Hindlimb muscle (tissue), 1 donor: ENCODE measurements at places on chromosomes 7 and 10. TPM values are rescaled to one million over a fixed set of nuclear protein-coding genes. Genes with fewer than 3 reads are reported as not detected.

DNA sequence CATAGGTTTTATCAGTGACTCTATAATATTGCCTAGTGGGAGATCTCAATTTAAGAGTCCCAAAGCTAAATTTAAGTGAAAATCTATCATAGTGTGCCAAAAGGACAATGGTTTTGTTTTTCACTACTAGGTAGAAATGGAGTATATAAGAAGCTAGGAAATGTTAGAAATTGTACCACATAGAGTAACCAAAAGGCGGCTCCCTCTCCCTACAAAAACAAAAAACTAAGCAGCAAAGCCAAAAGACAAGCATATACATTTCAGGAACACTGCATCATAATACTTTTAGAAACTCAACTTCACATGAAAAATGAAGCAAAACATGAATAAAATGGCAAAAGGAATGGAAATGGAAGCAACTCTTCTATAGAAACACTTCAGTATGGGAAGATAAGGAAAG lies 271.6 kb downstream of the CACNA2D1 start:
- no peak for DNase-seq

DNA sequence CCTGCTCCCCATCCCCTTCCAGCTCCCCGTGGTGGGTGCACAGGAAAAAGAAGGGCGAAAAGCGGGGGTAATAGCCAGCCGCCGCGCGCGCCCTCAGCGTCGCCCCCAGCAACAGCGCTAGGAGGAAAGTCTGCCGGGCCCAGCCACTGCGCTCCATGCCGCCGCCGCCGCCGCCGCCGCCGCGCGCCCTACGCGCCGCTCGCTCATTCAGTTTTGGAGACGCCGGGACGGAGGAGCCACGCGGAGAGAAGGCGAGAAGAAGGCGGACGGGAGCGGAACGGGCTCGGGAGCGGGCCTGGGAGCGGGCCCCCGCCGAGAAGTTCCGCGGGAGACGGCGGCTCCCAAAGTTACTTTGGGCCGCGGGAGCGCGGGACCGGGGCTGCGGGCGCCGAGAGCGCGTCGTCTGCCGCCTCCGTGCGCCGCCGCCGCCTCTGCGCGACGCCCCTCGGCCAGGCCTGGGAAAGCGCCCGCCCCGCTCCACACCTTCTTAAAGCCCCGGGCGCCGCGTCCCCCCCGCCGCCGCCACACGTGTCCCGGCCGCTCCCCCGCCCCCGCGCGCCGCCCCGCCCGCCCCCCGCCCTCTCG lies at the start of gene RELN:
RELN (minus strand) TSS at position 459 of the 585 bp plus-strand sequence; CDS start at position 157, 302 bp downstream.
- peak; percentile 33 for DNase-seq

DNA sequence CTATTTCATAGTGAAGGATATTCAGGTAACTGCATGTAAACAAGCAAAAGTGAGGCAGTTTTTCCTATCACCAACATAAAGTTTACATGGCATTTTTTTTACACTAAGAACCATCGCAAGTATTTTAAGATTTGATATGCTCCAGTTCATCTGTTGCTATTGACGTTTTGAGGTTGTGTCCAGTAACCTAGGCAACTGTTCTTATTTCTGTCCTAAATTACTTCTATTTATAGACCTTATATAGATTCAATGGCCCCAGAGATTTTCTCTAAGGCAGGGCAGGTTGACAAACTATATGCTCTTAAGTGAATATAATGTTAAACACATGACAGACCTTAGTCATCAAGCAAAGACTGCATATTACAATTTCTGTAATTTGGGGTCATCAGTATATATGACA lies 830.2 kb upstream of the LRRTM3 start:
- DNase-seq = no peak

- DNase-seq = no peak
These were observed 16.8 kb upstream of the GPR15LG start for GRCh38 chr10:84156768-84157167.

- DNase-seq = no peak
These were observed 442.3 kb upstream of the AKR1E2 start for GRCh38 chr10:4383651-4384098.

STEAP2 gene
- 2.6 TPM for polyA plus RNA-seq

DNA sequence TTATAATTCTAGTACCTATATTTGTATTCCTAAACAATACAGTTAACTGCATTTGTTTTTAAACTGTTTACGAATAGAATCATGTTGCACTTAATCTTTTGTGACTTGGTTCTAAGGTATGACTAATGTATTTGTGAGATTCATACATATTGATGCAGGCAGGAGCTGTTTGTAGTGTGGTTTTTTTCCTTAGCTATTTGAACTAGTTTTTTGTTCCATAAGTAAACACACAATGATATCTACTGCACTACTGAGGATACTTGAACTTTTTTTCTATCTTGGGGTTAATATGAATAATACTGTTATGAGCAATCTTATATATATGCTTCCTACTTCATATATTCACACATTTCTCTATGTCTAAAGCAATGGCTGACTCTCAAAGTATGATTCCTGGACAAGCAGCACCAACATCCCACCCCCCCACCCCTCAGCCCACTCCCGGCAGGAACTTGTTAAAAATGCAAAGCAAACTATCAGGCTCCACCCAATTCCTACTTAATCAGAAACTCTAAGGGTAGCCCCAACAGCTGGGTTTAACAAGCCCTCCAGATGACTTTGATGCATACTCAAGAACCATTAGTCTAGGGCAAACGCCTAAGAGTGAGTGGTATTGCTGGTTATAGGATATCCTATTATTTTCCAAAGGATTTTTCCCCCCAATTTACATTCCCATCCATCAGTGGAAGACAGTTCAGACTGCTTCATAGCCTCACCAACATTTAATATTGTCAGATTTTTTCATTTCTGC lies 25.8 kb downstream of the BRAF start:
- DNase-seq = no peak

CALML5 gene
- polyA plus RNA-seq = 0.99 TPM

GRCh38 chr7:1080252-1080920 lies 7.5 kb upstream of the GPER1 start:
- no peak for DNase-seq

GRCh38 chr7:6096581-6096980 lies 65.4 kb downstream of the ANKRD61 start:
- DNase-seq = no peak

- no peak for DNase-seq
These were observed 573 bp upstream of the PON2 start for GRCh38 chr7:95435422-95435780.

- DNase-seq = no peak
These were observed 187.4 kb downstream of the RNLS start for GRCh38 chr10:88395677-88396076.

DNA sequence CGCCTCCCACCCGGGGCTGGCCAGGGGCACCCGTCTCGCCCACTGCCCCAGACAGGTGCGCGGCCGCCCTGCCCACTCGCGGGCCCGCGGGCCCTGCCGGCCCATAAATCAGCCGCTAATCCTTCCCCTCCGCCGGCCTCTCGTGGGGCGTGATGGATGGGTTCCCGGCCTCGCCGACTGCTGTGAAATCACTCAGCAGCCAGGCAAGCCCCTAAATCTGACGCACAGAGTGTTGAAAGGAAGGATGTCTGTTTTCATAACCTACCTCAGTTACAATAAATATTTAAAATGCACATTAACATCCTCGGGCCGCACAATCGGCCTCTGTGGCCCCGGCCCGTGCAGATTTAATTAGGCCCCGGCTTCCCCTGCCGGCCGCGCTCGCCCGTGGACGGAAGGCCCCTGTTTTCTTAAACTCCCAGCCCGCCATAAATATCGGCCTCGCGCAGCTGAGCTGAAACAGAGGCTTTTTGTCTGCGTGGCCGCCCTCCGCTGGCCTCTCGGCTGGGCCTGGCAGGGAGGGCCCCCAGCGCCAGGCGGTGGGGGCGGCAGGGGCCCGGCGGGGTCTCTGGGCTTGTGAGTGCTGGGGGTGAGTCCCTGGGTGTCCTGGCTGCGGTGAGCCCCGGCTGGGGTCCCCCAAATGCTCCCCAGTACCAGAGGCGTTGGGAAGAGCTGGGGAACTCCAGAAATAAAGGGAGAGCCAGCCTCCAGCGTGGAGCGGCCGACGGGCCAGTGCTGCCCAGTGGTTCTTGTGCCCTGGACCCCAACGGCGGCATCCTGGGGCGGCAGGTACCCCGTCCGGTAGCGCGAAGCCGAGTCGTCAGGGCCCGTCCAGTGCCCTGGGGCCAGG lies 90.7 kb downstream of the UNCX start:
- DNase-seq = peak; percentile 60

CCAR1 gene
- polyA plus RNA-seq = 67.4 TPM

CYP2E1 gene
- polyA plus RNA-seq = 1.6 TPM

DNA sequence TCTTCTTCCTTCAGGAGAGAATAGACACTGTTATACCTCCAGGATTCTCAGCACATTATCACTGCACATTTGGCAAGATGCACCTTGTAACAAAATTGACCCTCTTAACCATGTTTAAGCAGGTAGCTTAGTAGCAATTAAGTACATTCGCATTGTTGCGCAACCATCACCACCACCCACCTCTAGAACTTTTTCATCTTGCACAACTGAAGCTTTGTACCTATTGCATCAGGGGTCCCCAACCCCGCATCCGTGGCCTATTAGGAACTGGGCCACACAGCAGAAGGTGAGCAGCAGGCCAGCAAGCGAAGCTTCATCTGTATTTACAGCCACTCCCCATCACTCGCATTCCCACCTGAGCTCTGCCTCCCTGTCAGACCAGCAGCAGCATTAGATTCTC lies 29.9 kb upstream of the SMURF1 start:
- no peak for DNase-seq

- peak; percentile 62 for DNase-seq
These were observed 12.1 kb upstream of the RHBDD2 start for GRCh38 chr7:75866489-75867389.

KAZALD1 gene
- 23.5 TPM for polyA plus RNA-seq

DNA sequence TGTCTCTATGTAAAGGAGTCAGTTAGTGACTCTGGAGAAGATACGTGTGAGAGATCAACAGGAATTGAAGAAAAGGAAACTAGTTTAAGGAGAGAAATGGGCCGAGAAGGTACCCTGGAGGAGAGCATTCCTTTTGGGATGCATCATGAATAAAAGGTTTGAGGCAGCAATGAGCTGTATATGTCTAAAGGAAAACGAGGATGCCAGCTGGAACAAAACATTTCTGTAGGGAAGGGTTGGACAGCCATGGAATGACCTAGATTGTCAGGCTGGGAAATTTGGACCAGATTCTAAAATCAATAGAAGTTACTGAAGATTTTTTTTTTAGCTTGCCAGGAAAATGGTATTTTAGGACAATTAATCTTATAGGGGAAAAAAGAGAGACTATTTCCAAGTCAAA lies 17.2 kb upstream of the MPP7 start:
- peak; percentile 34 for DNase-seq

DNA sequence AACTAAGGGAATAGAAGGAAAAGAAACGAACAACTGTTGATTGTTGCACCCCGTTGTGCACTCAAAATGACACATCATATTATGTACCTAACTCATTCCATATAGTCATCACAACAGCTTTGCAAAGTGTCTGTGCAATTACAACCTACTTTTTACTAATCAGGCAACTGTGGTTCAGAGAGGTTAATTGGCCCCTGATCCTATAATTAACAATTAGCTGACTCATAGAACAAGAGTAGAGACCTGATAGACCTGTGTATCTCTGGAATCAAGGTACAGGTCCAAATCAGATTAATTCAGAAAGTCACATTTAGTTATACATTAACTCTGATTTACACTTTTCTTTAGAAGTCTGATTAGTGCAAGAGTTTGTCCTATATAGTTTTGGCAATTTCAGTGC lies 122.5 kb upstream of the CDK13 start:
- no peak for DNase-seq

NDUFB2 gene
- 148 TPM for polyA plus RNA-seq

DNA sequence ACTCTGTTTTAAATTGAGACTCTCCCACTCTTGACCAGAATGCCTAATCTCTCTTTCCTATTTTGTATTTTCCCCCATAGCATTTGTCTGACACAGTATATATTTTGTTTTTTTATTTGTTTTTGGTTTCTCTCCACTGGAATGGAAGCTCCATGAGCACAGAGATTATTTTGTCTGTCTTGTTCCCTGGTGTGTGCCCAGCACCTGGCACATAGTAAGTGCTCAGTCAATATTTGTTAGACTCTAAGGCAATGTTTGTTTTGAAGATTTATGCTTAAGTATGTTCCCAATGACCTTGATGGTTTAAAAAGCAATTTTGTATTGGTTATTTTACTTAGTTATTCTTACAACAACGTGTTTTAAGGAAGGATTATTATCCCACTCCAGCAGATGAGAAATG lies 201.8 kb downstream of the DYNC1I1 start:
- no peak for DNase-seq

GRCh38 chr7:29331163-29331562 lies 136.6 kb downstream of the CHN2 start:
- no peak for DNase-seq

LAMB1 gene
- polyA plus RNA-seq = 451 TPM

DNA sequence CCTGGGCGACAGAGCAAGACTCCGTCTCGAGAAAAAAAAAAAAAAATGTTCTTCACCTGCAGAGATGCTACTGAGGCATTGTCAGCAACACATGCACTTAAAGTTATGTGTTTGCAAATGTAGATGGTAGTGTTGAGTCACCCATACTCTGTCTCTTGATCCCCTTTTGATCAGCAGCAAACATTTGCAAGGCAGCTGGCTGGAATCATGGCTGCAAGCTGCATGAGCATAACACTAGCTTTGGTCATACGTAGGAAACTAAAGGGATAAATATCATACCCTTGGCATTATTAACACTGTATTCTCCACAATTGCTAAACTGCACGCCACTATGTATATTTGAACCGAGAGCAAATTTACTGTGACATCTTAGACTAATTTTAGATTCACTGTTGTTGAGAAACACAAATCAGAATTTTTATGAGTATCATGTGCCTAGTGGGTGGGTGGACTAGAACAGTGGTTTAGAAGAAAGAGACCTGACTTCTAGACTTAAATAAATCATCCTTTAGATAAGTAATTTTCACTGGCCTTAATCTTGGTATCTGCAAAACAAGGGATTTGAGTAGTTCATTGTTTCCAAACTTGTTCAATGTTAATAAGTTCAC lies 229.3 kb upstream of the MEOX2 start:
- no peak for DNase-seq

GRCh38 chr7:155885167-155886155 lies 73.2 kb upstream of the SHH start:
- DNase-seq = peak; percentile 33

COBL gene
- 145 TPM for polyA plus RNA-seq

- DNase-seq = no peak
These were observed 2.0 kb downstream of the NFKB2 start for GRCh38 chr10:102397222-102398171.

DNA sequence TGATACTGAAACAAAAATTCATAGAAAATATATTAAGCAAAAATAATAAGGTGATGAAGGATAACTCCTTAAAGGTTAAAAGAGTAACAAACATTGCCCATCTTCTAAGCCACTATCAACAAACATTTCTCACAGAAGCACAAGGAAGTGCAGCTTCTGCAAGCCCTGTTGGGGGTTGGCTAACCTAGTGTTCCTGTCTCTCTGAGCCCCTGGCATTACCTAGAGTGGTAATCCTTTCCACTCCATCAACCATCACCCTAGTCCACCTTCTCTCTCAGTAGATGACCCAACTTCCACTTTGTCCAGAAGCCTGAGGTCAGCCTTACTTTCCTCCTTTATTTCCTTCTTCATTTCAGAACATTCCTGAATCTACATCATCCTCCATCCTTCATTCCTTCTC lies 59.7 kb downstream of the HIPK2 start:
- no peak for DNase-seq
